ENCODE measurements at places on chromosomes 2 and 18.

- DNase-seq = no peak
Observed at GRCh38 chr2:191265311-191266170, 20.3 kb downstream of the MYO1B start.

GRCh38 chr2:235049069-235049468, 97.3 kb downstream of the SH3BP4 start:
- DNase-seq = no peak

- no peak for DNase-seq
Observed at GRCh38 chr2:42572297-42573081, 4.1 kb downstream of the MTA3 start.

DNA sequence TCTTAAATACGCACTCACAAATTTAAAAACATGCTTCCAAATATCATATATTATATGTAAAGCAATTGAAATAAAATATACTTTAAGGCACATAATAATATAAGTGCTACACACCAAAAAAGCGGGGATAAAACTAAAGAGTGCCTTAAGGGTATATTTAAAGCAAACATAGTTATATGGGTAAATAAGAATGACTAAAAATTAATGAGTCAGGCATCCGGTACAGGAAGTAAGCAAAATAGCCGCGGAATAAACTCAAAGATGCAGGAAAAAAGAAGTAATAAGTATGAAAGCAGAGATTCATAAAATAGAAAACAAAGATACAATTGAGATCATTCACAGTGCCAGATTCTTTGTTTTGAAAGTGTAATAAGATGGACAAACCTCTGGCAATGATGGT, 503.5 kb upstream of the SOX11 start:
- no peak for DNase-seq

DNA sequence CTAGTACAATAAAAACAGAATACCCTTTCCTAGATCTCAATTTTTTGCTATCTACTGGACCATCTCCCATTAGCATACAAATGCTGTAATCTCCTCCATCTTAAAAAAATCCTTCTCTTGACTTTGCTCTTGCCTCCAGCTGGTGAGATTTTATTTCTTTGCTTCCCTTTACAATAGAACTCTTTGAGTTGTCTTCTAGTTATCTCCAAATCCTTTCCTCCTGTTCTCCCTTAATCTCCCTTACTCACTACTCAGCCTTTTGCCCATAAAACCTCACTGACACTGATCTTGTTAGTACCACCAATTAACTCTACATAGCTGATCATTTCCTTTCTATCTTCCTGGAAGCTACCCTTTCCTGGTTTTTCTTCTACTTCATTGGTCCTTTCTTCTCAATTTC, 63.5 kb upstream of the FRZB start:
- no peak for DNase-seq

GRCh38 chr2:88669482-88670214, 21.8 kb upstream of the RPIA start:
- DNase-seq = no peak

Data from stimulated activated CD4-positive, alpha-beta T cell treated with anti-CD3 and anti-CD28 coated beads, TNF-alpha, amount 100 ng/mL, for 1 hour (primary cell).